LNCaP clone FGC (cell line): ENCODE measurements at places on chromosomes 12 and 14.

GRCh38 chr12:50101663-50102062 lies 2.1 kb upstream of the GPD1 start:
- no peak for DNase-seq

- DNase-seq = no peak
Observed at GRCh38 chr14:73462815-73463214, 4.5 kb upstream of the NUMB start.

- peak; percentile 82 for DNase-seq
Observed at GRCh38 chr12:58171914-58172313, 230.5 kb downstream of the ATP23 start.

DNA sequence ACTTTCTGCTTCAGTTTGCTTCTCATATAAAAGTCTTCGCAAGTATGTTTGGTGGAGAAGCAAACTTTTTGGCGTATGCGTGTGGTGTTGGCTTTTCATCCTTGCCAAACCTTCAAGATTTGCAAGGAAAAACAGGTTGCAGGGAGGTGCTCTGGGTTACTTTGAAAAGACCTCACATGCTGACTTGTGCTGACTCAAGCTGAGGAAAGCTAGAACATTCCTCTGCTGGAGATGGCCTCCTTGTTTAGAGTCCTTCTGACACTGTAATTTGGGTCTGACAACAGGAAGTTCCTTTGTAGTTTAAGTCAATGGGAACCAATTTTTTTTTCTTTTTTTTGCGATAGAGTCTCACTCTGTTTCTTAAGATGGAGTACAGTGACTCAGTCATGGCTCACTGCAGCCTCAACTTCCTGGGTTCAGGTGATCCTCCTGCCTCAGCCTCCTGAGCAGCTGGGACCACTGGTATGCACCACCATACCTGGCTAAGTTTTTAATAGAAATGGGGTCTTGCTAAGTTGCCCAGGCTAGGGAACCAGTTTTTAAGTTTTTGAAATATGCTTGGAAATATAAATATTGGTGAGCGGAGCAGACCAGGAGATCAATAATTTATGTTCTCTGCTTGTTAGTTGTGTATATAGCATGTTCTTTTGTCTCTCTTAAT lies 2.6 kb upstream of the ACACB start:
- DNase-seq = no peak

- DNase-seq = no peak
Observed at GRCh38 chr12:581321-581720, 81.9 kb downstream of the NINJ2 start.

GRCh38 chr14:84085493-84085892 lies 1444.5 kb upstream of the FLRT2 start:
- DNase-seq = no peak

DNA sequence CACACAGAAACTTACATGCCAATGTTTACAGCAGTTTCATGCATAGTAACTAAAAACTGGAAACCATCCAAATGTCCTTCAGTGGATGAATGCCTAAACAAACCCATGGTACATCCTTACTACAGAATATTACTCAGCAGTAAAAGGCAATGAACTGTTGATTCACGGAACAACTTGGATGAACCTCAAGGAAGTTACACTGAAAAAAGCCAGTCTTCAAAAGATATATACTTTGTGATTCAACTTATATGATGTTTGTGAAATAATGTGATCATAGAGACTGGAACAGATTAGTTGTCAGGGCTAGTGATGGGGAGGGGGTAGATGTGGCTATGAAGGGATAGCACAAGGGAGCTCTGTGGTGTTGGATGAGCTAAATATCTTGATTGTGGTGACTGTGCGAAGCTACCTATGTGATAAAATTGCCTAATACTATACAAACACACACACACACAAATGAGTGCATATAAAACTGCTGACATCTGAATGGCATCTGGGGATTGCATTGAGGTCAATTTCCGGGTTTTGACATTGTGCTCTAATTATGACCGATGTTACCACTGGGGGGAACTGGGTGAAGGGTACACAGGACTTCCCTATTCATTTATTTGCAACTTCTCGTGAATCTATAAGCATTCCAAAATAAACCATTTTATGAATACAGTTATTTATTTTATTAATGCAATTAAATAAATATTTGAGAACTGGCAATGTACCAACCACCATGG lies 94.3 kb downstream of the RIN3 start:
- peak; percentile 95 for DNase-seq

DNA sequence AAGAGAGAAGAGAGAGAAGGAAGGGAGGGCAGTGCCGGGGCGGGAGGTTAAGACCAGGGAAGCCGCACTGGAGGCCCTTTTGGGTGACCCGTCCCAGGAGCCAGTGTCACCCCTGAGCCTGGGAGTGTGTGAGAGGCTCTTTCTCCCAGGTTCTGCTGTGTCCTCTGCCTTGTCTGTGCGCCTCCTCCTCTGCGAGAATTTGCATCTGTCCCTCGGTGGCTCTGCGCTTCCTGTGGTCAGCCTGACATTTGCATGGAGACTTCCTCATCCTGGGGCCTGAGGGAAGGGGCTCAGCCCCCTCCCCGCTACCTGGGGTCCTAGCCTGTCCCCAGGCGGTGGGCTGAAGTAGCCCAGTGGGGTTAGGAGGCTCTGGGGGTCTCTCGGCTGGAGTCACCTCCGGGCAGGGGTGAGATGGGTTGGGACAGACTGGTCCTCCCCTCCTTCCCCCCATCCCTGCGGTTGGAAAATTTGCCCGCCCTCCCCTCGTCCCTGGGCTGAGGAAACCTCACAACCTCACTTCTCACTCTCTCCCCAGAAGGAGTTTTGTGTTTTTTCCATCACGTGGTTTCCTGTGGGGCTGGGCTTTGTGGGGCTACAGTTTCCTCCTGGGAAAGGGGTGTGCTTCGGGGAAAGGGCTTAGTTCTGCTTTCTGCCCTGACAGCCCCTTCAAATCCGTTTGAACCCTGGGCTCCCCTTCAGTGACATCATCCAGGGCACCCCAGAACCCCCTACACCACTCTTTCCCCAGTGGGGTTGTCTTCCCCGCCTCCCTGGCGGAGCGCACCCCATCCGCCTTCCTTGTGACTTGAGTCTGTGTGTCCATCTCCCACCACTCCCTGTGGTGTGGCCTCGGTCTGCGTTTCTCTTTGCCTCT lies 2.5 kb downstream of the PTPN6 start:
- DNase-seq = no peak

DNA sequence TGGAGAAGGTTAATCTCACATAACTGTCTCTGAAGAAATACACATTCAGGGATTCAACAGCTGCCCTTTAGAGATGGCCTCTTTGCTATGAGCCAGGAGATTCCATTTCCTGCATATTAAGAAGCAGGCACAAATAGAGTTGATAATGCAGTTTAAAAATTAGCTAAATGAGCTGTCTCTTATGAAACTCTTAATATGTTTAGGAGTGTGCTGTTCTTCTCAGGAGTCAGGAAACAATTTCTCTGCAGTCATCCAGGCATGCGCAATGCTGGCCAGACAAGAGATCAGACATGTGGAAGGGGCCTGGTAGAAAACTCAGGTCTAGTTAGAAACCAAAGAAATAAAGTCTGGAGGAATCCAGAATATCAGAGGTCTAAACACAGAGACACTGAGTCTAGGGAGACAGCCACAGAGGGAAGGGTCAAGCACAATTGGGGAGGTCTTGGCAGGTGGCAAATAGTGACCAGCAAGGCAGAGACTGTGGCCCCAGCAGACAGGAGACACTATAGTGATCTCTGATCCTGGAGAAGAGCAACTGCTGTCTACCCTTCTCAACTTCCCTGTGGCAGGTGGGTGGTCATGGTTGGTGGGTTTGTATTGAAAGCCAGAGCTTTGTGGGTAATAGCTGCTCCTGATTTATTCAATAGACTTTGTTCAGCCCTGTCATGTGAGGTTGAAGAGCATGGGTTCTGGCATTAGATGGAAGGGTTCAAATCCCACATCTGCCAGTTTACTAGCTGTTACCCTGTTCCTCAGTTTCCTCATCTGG lies 185.8 kb upstream of the RMST start:
- no peak for DNase-seq

DNA sequence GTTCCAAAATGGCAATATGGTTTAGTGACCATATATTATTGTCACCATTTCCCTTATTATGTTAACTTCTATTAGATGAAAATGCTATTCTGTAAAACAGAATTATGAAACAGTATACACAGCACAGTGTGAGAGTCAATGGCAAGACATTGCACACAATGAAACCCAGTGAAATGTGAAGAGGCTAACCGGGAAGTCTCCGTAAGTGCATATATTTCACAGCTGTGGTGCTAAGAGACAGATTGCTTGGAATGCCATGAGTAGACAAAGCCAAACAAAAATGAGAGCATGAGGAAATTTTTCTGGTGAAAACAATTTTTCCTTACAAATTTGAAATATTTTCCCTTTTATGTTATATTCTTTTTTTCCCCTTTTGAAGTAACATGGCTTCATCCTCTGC lies 49.4 kb downstream of the DYRK2 start:
- no peak for DNase-seq

DNA sequence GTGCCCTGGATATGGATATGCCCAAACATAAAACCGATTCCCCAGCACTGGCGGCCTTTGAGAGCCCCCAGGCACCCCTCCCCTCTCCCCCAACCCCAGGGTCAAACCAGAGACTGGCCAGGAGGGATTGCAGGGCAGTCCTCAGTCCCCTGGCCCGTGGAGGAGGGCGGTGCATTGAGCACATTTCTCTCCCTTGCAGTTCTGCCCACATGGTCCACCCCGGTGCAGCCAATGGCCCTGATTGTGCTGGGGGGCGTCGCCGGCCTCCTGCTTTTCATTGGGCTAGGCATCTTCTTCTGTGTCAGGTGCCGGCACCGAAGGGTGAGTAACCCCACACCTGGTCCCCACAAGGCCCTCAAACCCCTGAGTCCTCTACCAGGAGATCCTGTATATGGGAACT lies 3.4 kb upstream of the GPR162 start:
- no peak for DNase-seq

DNA sequence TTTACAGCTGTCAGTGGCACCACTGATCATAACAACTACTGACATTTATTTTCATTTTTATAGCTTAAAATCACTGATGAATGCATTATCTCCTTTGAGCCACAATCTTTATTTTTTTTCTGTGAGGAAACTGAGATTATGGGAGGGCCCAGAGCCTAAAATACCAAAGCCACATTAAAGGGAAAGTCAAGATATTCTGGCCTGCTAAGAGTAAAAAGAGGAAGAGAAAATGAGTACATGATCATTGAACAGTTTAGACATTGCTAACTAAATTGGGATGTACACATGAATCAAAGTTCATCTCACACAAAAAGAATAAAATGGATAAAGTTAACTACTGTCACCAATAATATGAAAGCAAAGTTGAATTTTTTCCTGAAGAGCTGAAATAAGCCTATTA lies 170.5 kb upstream of the GARIN2 start:
- DNase-seq = no peak
